Activated T-cell treated with anti-CD3 and anti-CD28 coated beads for 4 hours (primary cell): ENCODE measurements at places on chromosomes 12 and 14.

GRCh38 chr12:114903083-114903691, 219.2 kb upstream of the TBX3 start:
- no peak for DNase-seq

DNA sequence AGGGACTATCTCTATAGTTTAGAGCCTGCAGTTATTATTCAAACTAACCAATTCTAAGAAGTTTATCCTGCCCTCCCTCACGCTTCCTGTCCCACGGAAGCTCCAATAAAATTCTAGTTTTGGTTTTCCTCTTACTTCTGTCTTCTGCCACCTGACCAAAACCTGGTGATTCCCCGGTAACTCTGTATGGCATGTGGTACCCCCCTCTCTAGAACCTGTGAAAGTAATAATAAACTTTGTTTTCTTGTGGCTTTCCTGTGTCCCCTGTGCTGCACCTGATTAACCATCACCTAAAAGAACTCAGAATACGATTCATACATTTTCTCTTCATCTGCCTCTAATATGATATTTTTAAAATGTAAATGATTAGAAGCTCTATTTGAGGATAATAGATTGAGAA, 379.8 kb downstream of the APAF1 start:
- DNase-seq: no peak

- DNase-seq: no peak
These were observed 382.3 kb downstream of the ALG10 start for GRCh38 chr12:34404377-34405285.

GRCh38 chr14:67941456-67942018, 122.0 kb downstream of the RAD51B start:
- no peak for DNase-seq

DNA sequence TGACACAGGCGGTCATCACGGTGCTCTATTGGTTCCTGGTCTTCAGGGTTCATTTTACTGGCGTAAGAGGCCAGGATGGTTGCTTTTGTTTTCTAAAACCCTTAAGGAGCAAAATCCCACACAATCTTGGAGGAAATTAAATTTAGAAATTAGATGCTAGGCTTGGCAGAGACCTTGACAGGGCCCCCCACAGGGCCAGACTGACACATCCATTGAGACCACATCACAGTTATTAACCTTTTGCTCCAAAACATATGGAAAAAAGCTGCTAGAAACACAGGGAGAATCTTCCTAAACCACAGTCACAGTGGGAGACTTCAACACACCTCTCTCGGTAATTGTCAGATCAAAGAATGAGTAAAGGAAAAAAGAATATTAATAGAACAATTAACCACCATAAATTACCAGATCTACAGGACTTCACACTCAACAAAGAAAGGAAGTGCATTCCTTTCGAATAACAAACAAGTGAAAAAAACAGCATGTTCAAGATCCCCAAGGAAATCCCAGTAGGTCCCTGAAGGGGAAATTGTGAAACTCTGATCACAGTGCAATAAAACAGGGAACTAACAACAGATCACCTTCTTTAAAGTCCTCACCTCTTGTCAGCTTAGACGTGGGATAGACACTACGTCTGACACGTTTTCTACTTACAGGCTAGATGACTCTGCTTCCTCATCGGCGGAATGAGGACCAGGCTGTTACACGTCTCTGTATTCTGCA, 40.2 kb upstream of the TMEM179 start:
- no peak for DNase-seq

DNA sequence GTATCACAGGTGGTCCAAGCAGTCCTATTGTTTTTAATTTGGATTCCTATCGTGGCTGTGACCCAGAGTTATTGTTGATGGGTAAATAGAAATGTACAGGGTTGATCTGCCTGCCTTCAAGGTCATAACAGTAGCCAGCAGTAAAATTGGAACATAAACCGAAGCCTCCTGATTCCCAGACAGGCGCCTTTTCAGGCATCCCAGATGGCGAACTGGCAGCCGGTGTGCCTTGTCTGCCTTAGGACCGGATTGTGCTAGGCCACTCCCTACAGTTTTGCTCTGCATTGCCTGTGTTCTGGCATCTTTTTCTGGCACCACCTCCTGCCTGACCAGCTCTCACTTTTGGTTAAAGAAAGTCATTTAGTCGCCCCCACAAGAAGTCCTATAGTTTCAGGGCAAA, 22.2 kb downstream of the TMEM117 start:
- DNase-seq: no peak

DNA sequence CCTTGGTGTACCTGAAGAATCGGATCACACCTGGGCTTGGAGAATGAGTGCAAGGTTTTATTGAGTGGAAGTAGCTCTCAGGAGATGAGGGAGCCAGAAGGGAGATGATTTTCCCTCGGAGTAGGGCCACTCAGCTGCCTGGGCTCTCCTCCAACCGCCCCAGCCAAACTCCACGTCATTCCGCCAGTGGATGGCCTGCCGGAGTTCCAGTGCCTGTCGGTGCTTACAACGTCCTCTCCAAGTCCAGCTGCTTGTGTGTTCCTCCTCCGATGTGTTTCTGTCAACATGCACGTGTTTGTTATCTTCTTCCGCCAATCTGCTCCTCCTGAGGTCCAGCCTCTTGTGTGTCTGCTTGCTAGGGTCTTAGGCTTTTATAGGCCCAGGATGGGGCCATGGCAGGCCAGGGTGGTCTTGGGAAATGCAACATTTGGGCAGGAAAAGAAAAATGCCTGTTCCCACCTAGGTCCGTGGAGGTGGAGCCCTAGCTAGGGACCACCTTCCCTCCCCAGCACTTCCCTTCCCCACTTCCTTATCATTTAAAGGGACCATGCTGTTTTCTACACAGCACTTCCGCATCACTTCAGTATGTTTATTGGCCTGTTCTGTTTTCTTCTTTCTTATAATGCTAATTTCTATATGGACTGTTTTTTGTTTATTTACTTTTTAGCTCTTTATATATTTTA, 343.2 kb downstream of the PDZRN4 start:
- DNase-seq: no peak

- no peak for DNase-seq
These were observed 38.7 kb upstream of the NCOR2 start for GRCh38 chr12:124605883-124606774.

- DNase-seq: no peak
These were observed 914.7 kb downstream of the NRXN3 start for GRCh38 chr14:79084861-79085260.

- no peak for DNase-seq
These were observed 57.1 kb downstream of the STON2 start for GRCh38 chr14:81342850-81343580.

GRCh38 chr12:63294327-63294632, 143.3 kb upstream of the AVPR1A start:
- no peak for DNase-seq

DNA sequence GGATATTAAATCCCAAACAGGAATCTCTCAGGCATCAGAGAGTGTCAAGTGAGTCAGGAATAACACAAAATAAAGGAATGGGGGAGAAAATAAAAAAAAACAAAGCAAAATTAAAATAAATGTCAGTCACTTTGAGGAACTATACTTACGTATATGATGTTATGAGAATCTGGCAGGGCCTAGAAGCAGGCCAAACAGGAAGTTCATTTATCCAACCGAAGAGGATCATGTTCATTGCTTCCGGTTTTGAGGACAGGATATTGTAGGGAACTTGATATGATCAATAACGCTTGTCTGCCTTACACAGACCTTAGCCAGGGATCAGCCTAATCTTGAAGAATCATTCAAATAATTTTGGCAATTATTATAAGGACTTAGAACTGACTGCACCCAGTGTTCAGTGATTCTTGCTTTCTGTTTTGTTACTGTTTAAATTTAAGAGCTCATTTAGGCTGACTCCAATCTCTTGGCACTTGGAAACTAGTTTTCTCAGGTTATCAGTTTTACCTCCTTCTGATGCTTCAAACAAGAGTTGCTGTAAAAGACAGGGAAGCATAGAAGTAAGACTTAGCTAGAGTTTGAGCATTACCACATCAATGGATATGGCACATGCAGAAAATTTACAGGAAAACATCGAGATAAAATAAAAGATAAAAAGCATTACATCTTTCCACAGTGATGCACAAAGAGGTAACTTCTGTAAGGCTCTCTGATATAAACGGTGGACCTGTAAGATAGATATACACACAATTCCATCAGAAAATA, 53.4 kb downstream of the ZFC3H1 start:
- no peak for DNase-seq

DNA sequence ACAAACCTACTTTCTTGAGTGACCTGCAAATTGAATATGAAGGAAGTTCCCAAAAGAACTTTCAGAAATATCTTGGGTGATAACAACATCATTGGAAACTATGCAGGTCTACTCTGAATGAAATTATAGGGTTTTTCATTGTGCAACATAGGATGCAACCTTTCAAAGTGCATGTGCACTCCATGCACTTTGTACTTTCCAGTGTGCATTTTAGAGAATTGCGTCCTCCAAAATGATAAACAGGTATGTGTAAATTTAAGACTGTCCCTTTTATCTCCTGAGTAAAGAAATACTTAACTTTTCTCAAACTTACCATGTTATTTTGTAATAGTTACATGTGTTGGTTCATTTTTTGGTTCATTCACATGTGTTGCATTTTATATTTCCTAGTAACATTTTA, 13.2 kb downstream of the SRSF5 start:
- DNase-seq: no peak

GRCh38 chr12:100859063-100859627, 64.6 kb downstream of the ANO4 start:
- DNase-seq: no peak

DNA sequence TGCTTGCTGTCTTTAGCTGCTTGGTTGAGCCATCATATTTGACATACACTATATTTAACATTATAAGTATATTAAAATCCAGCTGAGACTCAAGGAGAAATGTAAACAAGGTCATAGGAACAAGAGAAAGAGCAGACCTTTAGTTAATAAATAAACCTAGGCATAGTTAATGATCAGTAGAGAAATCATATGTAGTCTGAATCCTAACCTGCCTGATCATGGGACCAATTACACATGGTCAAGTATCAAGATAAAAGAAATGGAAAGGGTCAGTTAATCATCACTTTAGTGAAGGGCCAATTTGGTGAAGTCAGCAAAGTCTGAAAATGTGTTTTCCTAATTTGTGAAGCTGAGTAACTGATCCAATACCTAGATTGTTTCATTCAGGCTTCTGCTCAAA, 7.5 kb downstream of the RNF212B start:
- DNase-seq: no peak

DNA sequence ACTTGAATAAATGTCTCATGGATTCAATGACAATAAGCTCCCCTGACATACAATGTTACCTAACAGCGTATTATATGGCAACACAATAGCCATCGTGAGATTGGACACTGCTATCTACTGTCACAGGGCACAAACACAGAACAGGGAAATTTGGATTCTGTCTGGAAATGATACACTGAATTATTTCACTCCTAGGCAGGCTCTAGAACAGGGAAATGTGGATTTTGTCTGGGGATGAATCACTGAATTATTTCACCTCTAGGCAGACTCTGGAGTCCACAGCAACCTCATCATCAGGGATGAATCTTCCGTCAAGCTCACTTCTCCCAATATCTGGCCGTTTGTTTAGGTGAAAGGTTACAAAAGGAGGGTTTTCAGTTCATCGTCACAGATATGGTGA, 288.8 kb downstream of the TMEM132D start:
- DNase-seq: no peak

- no peak for DNase-seq
These were observed 9.9 kb downstream of the SLC15A4 start for GRCh38 chr12:128813883-128814282.

DNA sequence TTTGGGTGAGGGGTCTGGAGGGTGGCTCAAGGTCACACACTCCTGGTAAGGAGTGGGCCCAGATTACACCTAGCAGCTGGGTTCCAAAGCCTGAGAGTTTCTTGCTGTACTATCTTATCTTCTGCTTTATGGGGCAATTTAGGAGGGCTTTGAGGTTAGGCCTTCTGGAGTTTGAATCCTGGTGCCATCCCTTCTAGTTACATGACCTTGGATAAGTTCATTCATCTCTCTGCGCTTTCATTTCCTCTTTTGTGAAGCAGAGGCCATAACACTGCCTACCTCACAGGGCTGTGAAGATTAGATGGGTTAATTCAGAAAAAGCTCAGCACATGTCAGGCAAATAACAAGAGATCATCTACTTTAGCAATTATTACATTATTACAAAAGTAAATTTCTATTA, 7.4 kb upstream of the KRT77 start:
- DNase-seq: no peak

- DNase-seq: no peak
These were observed 136.1 kb downstream of the FGD4 start for GRCh38 chr12:32535288-32535999.

DNA sequence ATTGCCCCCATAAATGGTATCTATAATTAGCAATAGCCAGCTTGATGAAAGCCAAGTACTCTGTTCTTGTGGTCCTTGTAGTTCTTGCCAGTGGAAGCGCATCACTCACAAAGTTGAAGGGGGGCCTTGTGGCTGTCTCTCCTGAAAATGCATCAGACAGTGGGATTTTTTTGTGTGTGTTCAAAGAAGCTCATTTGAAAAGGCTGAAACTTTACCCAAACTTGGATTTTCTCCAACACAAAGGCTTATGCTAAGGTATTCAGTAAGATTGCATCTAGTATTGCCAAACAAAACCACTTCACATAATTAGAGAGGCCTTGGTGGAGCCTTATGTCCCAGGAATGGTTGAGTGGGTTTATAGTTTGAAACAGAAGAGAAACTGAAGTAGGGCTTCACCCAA, 216.7 kb upstream of the TMTC1 start:
- DNase-seq: no peak

DNA sequence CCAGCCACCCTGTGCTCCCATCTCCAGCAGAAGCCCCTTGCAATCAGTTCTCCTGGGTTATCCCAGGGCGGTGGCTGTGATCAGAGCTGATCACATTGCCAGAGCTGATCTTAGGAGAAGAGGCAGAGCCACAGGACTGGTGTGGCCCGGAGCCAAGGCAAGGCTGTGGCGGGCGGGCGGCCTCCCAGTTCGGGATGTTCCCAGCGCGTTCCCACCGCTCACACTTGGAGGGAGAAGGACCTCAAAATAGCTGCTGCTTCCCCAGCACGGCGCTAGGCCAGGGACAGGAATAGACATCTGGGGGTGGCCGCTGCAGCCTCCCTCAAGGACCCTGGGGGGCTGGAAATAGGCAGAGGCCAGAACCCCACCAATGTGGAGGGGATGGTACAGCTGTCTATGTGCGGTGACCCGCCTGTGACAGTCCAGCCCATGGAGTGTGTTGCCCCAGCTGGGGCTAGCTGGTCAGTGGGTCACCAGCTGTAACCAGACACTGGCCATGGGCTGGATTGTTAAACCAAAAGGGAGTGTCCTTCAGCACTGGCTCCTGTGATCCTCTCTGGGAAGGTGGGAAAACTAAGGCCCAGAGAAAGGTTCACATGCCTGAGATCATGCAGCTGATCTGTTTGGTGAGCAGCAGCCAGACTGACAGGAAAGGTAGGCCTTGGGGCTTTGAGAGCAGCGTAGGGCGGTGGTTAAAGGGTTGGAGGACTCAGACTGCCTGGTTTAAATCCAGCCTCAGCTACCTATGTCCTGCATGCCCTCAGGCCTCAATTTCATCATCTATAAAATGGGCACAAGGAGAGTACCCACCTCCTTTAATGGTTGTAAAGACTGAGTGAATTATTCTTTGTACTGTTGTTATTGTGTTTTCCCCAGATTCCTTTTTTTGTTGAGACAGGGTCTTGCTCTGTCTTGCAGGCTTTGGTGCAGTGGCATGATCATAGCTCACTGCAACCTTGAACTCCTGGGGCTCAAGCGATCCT, 8.0 kb upstream of the POP5 start:
- no peak for DNase-seq
